Stomach (tissue), 19 donors: ENCODE measurements at places on chromosomes 13 and 19.
A peak's percentile ranks its signal among the peaks of the same experiment; 100 is the strongest.

GRCh38 chr13:77040076-77040475, 13.1 kb upstream of the FBXL3 start:
- no peak for DNase-seq

DNA sequence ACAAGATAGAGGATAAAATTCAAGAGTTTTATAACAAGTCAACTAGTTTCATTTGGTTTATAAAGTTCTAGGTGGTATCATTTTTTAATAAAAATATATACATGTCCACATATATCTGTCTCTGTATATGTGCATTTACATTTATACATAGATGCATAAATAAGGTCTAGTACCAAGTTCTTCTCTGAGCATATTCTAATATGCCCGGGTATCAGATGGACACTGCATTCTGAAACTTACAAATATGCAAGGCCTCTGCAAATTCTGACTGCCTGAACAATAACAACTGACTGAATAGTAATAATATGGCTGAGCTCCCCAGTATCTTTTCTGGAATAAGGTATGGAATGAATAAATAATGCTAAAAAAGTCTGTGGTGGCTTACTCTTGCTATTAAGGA, 304.8 kb downstream of the KLF12 start:
- DNase-seq = no peak

GRCh38 chr19:4124638-4125037, 716 bp upstream of the MAP2K2 start:
- no peak for DNase-seq

DNA sequence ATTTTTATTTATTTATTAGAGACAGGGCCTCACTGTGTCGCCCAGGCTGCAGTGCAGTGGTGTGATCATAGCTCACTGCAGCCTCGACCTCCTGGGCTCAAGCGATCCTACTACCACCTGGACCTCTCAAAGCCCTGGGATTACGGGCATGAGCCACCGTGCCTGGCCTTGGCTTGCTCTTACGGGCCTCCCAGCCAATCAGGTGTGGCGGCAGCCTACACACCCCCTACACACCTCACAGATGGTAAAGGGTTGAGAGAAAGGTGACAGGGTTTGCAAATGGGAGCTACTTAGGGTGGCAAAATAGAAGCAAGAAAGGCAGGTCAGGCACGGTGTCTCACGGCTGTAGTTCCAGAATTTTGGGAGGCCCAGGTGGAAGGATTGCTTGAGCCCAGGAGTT, 1.0 kb upstream of the ZBTB32 start:
- DNase-seq = no peak

- no peak for DNase-seq
Observed at GRCh38 chr13:42492372-42492920, 81.5 kb upstream of the TNFSF11 start.

- DNase-seq = no peak
Observed at GRCh38 chr13:76993021-76993420, 1.1 kb downstream of the CLN5 start.

- DNase-seq = no peak
Observed at GRCh38 chr13:49063011-49063410, 87.3 kb downstream of the FNDC3A start.

GRCh38 chr13:45627656-45628055, 12.1 kb upstream of the ERICH6B start:
- DNase-seq = no peak

GRCh38 chr19:40611900-40612698, 10.9 kb downstream of the LTBP4 start:
- no peak for DNase-seq

- no peak for DNase-seq
Observed at GRCh38 chr13:83906240-83906820, 24.1 kb upstream of the SLITRK1 start.

GRCh38 chr13:73822668-73823592, 311.3 kb downstream of the KLF12 start:
- peak; percentile 24 for DNase-seq

DNA sequence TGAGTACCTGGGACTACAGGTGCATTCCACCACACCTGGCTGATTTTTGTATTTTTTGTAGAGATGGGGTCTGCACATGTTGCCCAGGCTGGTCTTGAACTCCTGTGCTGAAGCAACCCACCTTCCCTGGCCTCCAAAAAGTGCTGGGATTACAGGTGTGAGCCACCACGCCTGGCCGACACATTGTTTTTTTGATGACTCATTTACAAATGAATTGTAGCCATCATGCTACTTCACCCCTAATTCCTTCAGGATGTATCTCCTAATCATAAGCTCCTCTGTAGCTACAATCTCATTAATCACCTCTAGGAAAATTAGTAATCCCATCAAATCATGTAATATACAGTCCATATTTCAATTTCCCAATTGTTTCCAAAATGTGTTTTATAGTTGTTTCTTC, 17.9 kb downstream of the RELB start:
- no peak for DNase-seq

DNA sequence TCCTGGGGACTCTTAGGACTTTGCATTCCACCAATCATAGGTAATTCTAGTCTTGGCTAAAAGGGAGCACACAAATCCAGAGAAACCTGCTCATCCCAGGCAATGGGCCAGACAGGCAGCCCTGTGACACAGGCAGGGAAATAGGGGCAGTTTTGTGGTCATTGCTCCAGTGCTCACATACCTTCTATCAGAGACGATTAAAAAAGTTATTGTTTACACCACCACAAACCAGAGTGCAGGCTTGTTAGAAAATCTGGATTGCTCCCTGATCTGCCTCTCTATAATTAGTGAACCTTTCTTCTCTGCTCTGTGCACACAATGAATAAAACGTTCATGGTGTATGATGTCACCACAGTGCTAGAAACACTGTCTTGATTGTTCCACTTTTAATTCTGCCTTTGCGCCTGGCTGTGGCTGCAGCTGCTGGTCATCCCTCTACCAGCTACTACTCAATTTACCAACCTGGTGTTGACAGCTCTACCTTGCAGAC, 121.6 kb upstream of the SPATA13 start:
- peak; percentile 59 for DNase-seq

DNA sequence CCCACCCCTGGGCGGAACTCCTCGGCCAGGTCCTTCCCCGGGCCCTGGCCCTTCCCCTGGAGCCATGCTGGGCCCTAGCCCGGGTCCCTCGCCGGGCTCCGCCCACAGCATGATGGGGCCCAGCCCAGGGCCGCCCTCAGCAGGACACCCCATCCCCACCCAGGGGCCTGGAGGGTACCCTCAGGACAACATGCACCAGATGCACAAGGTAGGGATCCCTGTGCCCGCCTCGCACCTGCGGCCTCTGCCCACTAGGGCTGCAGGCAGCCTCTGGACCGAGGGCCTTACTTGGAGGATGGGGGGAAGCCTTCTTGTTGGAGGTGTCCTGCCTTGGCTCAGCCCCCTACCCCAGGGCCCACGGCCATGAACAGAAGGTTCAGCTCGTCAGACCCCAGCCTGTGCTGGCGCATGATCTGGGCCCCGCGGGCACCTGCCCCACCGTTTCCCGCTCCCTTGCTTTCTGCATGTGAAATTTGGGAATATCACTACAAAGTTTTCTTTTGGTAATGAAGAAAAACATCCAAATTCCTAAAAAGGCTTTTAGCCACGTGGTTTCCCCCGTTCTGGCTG, 23.4 kb downstream of the SMARCA4 start:
- DNase-seq = no peak

DNA sequence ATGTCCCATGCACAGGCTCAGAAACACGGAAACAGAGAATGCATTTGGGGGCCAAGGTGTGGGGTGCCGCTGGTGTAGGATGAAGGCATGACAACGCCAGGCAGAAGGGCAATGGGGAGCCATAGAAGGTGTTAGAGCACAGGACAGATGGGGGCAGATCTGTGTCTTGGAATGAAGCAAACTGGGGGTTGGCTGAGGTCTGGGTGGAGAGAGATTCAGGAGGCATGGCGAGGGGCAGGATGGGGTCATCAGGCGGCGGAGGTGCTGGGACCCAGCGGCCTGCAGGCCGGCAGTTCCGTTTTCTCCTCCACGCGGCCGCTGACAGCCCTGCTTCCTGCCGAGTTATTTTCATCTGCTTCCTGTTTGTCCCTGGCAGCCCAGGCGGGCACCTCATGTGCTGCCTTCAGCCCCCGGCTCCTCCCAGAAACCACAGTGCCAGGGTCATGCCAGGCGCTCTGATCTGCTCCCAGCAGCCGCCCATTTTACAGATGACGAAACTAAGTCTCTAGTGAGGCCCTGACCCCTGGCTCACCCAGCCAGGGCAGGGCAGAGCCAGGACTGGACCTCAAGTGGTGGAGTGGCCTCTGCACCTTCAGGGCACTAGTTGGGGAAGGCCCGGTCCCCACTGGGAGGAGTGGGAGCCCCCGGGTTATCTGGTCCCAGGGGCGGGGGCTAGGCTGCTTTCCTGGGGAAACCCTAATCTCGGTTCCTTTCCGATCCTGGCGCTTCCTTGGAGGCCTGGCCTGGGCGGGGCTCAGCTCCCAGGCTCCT, 2.2 kb downstream of the ARHGAP45 start:
- DNase-seq = peak; percentile 69

GRCh38 chr13:44873461-44873860, 115.8 kb downstream of the NUFIP1 start:
- DNase-seq = peak; percentile 78

- peak; percentile 57 for DNase-seq
Observed at GRCh38 chr13:75803164-75803611, 167.1 kb downstream of the LMO7 start.

- no peak for DNase-seq
Observed at GRCh38 chr19:49954092-49954829, 6.7 kb downstream of the SIGLEC11 start.

DNA sequence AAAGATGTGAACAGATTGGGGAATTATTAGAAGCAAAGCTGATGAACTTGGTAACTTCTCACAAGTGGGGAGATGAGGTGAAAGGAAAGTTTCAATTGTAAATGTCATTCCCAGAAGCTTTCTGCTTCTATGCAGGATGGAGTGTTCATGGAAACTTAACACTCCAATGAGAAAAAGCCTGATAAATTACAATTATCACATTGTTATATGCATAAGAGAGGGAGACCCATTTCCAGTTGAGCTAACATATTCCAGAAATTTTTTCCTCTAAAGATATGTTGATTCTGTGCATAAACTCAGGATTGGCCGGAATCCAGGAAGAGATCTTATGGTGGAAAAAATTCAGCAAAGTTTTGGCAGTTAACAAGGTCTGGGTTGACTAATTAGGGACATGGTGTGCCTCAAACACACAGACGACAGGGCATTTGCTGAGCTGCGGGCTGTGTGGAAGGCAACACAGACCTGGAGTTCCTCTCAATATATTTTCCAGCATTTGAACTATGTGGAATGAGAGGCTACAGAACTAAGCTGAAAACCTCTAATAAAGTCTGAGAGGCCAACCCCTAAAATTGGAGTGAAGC, 64.9 kb upstream of the FGF14 start:
- DNase-seq = peak; percentile 78

DNA sequence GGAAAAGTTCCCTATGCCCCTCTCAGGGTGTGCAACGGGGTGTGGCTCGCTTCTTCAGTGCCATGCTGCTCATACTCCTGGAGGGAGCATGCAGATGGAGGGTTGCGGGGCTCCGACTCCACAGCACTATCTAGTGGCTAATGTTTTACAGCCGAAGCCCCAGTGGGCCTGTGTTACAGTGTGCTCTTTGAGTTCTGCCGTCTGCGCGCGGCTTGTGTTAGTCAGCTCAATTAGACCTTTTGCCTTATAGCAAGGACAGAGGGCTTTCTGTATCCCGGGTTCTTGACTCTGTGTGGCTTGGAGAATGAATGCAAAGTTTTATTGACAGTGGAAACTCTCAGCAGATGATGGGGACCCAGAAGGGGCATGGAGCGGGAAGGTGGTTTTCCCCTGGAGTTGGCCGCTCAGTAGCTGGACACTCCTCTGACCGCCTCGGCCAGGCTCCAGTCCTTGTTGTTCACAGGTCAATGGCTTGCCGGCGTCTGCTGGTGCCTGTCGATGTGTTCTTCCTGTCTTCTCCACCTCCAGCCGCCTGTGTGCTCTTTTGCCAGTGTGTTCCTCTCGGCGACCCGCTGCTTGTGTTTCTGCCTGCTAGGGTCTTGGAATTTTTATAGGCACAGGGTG, 383.4 kb downstream of the LMO7 start:
- DNase-seq = peak; percentile 53

DNA sequence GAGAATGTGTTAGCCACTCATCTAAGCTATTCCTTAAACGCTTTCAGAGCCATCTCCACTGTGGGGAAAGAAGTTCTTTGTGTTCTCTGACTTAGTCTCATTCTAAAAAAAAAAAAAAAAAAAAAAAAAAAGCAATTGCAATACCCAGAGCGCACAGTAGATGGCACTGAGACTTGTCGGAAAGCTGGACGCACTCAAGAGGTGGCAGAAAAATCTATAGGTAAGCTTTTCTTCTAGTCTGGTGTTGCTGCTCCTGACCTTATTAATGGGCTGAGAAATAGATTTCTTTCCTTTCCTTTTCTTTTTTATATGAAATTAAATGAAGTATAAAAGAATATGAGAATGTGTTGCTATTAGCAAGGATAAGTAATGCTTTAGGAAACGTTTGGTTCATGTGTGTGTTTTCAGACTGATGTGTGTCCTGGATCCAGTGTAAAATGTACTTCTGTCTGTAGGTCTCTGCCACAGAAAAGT, 4.7 kb upstream of the GJB2 start:
- no peak for DNase-seq

- DNase-seq = no peak
Observed at GRCh38 chr13:78881751-78882150, 222.8 kb upstream of the OBI1 start.

- no peak for DNase-seq
Observed at GRCh38 chr13:98535501-98536354, 41.2 kb downstream of the STK24 start.

DNA sequence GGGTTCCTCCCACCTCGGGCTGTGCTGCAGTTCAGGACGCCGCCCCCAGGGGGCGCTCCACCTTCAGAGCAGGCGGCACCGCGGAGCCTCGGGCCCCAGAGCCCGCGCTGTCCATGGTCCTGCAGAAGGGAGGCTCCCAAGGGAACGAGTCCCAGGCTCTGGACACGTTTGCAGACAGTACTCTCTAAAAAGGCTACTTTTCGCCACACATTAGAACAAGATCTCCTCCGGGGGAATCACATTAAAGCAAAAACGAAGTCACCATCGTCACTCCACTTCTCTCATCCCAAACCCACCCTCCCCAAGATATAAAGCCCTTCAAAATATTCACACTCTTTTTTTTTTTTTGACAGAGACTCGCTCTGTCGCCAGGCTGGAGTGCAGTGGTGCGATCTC, 4.6 kb upstream of the SIGLEC10 start:
- DNase-seq = peak; percentile 86

GRCh38 chr13:83340170-83340569, 542.1 kb downstream of the SLITRK1 start:
- DNase-seq = no peak

- peak; percentile 92 for DNase-seq
Observed at GRCh38 chr19:19464339-19465098, 50.8 kb downstream of the TSSK6 start.

DNA sequence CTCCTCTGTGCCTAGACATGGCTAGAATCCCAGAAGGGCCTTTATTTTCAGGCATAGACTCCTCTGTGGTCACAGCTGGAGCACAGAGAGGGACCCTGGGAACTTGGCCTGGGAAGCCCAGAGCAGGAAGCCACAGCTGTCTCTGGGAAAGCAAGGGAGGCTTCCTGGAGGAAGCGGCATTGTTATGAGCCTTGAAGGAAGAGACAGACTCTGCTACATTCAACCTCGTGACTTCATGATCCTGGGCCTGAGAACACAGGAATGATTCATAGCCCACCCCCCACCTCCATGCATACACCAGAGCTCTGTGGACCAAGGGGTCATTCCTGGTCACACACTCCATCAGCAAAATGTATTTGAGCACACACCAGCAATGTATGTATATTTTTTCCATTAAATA, 8.6 kb downstream of the RDH8 start:
- no peak for DNase-seq

- peak; percentile 38 for DNase-seq
Observed at GRCh38 chr13:46345866-46346265, 41.2 kb downstream of the RUBCNL start.

- DNase-seq = no peak
Observed at GRCh38 chr13:109516186-109516585, 270.2 kb downstream of the IRS2 start.
